ENCODE measurements at places on chromosomes 2 and 18. TPM values are rescaled to one million over a fixed set of nuclear protein-coding genes. Genes with fewer than 3 reads are reported as not detected.

DNA sequence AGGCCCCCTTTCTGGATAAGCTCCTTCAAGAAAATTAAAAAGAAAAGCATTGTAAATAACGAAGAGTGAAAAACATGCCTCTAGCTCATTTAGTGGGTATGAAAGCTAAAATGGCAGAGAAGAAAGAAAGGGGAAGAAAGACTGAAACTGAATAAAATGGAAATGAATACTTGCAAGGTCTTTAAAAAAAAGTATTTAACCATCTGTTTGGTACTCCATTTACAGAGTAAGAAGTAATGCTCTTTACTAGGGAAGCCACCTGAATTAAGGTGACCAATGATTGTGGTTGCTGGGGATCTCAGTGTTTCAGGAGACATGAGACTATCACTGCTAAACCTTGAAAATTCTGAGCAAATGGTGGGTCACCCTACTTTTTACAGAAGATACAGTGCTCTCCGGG, 17.7 kb upstream of the ARL5A start:
- DNase-seq, result no peak

DNA sequence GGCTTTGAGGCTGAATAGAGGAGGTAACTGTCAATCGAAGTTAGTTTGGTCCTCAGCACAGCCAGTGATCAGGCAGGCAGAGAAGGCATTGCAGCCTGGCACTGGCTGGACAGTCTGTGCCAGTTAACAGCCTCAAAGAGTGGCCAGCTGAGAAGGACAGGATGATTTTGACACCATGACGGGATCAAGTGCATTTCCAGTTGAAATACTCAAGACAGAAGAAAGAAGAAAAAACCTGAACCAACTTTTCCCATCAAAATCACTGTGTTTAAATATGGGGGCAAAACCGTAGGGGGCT, 96.7 kb upstream of the ZCCHC2 start:
- no peak for DNase-seq

- DNase-seq, result no peak
These were observed 218.8 kb upstream of the ZEB2 start for GRCh38 chr2:144738749-144739148.

GRCh38 chr2:115297056-115297455, 854.6 kb downstream of the DPP10 start:
- no peak for DNase-seq

- DNase-seq, result no peak
These were observed 87.4 kb upstream of the KLF7 start for GRCh38 chr2:207252979-207253645.

The TP53I3 gene
- 45.4 TPM for total RNA-seq

The COBLL1 gene
- total RNA-seq, result 4.2 TPM

The MROH2A gene
- total RNA-seq, result not detected

The MRPL30 gene
- 24.6 TPM for total RNA-seq
